ENCODE measurements at places on chromosomes 2 and 18. TPM values are rescaled to one million over a fixed set of nuclear protein-coding genes. Genes with fewer than 3 reads are reported as not detected.

DNA sequence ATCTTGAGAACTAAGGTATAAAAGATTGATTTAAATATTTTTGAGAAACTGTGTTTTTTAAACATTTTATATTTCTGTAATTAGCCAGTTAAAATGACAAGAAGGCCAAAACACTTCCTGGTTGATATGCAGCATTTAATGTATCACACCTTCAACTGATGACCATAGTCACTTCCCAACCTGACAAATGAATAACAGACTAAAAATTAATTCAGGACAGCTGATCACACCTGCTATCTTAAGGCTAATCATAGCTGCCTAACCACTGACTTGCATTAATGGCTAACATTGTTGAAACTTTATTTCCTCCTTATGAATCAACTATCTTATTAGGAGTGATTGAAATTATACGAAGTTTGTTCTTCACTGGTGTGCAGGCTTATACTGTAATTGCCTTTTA is 125.8 kb upstream of the MSTN start:
- peaks cover 2% of the 10 kb centered on the region for H3K27me3 ChIP-seq
- no peak overlapping the region for H3K4me3 ChIP-seq

DNA sequence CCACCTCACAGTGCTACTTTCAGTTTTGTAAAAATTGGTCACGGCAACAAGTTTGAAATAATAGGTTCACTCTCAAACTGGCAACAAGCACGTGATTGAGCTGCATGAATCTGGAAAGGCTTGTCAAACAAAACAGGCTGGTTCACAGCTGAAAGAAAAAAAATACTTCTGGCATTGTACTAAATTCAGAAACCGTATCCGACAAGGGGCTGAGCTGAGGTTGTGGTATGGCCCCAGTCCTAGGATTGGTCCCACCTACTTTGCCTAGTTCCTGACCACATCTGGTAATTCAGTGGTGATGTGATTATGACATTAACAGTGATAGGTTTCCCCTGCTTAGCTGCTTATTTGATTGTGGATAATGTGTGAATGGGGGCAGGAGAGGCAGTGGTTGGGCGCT is 326.5 kb upstream of the THUMPD2 start:
- H3K27me3 ChIP-seq, result no peaks in the 10 kb centered on the region
- no peaks in the 10 kb centered on the region for H3K36me3 ChIP-seq

CXCR1 gene
- polyA plus RNA-seq, result 64.7 TPM

- DNase-seq, result no peak
- no peak overlapping the region for H3K27ac ChIP-seq
- H3K4me1 ChIP-seq, result no peaks in the 10 kb centered on the region
These were observed 42.1 kb downstream of the PXDN start for GRCh38 chr2:1702186-1702565.

NTSR2 gene
- polyA plus RNA-seq, result not detected

ZFAND2B gene
- polyA plus RNA-seq, result 102 TPM

DNA sequence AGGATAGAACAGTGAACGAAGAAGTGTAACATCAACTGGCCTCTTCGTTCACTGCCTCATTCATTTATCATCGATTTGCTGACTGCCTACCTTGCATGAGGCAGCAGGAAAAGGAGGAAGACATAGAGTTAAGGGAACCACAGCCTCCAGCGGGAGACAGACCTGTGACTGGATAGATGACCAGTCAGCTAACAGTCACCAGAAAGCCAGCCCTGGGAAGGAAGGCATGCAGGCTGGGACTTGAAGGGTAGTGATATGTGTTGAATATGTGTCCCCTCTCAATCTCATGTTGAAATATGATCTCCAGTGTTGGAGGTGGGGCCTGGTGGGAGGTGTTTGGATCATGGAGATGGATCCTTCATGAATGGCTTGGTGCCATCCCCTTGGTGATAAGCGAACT is 58.3 kb downstream of the CTIF start:
- no peak for DNase-seq
- H3K27me3 ChIP-seq, result peaks cover 2% of the 10 kb centered on the region
- H3K4me3 ChIP-seq, result no peak overlapping the region
- H3K4me1 ChIP-seq, result peaks cover 21% of the 10 kb centered on the region
- no peak overlapping the region for H3K27ac ChIP-seq

GRCh38 chr2:241064008-241064801 is 37.9 kb downstream of the MTERF4 start:
- H3K27ac ChIP-seq, result no peak overlapping the region
- no peak overlapping the region for H3K4me3 ChIP-seq
- DNase-seq, result no peak
- H3K27me3 ChIP-seq, result peaks cover 5% of the 10 kb centered on the region

GRCh38 chr2:241563981-241564595 is 5.5 kb downstream of the BOK start:
- no peaks in the 10 kb centered on the region for H3K36me3 ChIP-seq
- H3K4me3 ChIP-seq, result no peak overlapping the region

DNA sequence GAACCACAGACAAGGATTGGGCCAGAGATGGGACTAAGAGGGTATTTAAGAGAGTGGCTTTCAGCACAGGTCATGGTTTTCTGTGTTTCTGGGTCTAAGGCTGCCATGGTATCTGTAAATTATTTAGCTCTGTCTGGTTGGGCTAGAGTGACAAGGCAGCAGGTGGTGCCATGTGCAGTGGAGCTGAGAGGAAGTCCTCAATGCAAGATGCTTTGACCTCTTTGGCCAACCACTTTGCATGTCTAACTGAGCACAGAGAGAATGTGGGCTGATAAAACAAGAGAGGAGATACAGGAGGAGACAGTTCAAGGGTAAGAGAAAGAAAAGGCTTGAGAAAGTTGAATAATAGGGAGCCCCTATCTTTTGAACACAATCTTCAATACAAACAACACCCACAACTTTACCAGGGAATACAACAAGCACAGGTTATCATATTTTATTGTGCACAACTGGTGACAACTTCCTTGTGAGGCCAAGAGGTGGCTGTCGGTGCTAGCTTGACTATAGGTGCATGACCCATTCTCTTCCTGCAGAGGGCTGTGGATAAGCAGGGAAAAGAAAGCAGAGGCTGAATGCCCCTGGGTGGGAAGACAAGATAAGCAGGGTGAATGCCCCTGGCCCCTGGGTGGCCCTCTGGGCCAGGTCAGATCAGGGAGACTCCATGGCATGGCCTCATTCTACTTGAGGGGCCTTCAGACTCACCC is 12.3 kb downstream of the FLACC1 start:
- no peak overlapping the region for H3K27ac ChIP-seq
- DNase-seq, result no peak
- peaks cover 40% of the 10 kb centered on the region for H3K36me3 ChIP-seq
- peaks cover 9% of the 10 kb centered on the region for H3K4me1 ChIP-seq
- no peaks in the 10 kb centered on the region for H3K27me3 ChIP-seq
- no peak overlapping the region for H3K4me3 ChIP-seq

DNA sequence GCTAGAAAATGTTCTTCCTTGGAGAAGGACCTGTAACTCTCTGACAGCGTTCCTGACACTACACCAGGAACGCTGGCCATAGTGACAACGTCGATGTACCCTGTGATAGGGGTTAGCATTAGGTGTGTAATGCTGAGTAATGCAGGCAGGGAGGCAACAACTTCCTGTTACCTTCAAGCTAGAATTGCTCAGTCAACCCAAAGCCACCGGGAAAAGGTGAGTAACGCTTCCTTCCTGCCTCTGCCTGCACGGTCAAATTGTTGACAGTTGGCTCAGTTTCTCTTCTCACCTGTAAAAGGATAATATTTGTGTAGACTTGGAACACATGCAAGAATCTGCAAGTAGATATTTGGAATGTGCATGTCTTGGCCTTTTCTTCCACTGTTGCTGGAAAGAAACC is 12.7 kb downstream of the FAM110C start:
- H3K4me3 ChIP-seq, result peak overlapping the region; percentile 12
- peaks cover 7% of the 10 kb centered on the region for H3K27me3 ChIP-seq
- no peaks in the 10 kb centered on the region for H3K36me3 ChIP-seq
- H3K4me1 ChIP-seq, result peaks cover 24% of the 10 kb centered on the region
- no peak for DNase-seq

- DNase-seq, result no peak
- peaks cover 2% of the 10 kb centered on the region for H3K27me3 ChIP-seq
- H3K4me3 ChIP-seq, result no peak overlapping the region
- H3K27ac ChIP-seq, result no peak overlapping the region
- H3K4me1 ChIP-seq, result no peaks in the 10 kb centered on the region
These were observed 318.4 kb downstream of the AGAP1 start for GRCh38 chr2:235812185-235812665.

GRCh38 chr2:47899915-47900816 is 6.1 kb downstream of the FBXO11 start:
- DNase-seq, result no peak
- peak overlapping the region; percentile 56 for H3K27ac ChIP-seq
- H3K4me3 ChIP-seq, result no peak overlapping the region
- peaks cover 10% of the 10 kb centered on the region for H3K27me3 ChIP-seq
- no peaks in the 10 kb centered on the region for H3K36me3 ChIP-seq
- H3K4me1 ChIP-seq, result peaks cover 87% of the 10 kb centered on the region

- DNase-seq, result peak; percentile 50
- H3K4me1 ChIP-seq, result peaks cover 14% of the 10 kb centered on the region
- peak overlapping the region; percentile 74 for H3K27ac ChIP-seq
These were observed 224.2 kb downstream of the CD226 start for GRCh38 chr18:69723434-69723833.

IL36RN gene
- polyA plus RNA-seq, result not detected

DNA sequence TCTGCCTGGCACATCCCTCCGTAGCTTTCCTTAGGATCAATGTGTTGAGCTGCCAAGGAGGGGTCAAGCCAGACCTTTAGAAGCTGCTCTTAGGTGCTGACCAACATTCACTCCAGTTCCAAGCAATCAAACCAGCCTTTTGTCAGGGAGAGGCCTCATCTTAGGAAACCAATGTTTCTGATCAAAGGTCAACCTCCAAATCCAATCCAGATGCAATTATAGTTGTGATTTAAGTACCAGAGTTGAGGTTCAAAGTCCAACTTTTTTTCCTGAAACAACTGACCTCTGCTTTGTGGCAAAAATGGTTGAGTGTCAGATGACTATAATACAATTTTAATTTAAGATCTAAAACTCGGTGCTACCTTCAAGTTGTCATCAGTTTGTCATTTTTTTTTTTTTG is 303.4 kb downstream of the ALK start:
- no peaks in the 10 kb centered on the region for H3K4me1 ChIP-seq
- H3K36me3 ChIP-seq, result no peaks in the 10 kb centered on the region
- DNase-seq, result no peak
- no peak overlapping the region for H3K27ac ChIP-seq
- peaks cover 1% of the 10 kb centered on the region for H3K27me3 ChIP-seq
- H3K4me3 ChIP-seq, result no peak overlapping the region

DNA sequence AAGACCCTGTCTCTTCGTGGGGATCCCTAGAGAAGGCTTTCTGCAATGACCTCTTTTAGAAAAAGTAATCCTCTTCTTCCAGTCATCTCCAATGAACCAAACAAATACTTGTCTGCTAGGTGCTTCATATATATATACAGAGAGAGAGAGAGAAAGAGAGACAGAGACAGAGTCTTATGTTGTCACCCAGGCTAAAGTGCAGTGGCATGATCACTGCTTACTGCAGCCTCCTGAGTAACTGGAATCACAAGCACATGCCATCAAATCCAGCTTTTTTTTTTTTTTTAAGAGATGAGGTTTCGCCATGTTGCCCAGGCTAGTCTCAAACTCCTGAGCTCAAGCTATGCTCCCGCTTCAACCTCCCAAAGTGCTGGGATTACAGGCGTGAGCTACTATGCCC is 18.6 kb upstream of the PKDCC start:
- DNase-seq, result no peak
- H3K27me3 ChIP-seq, result peaks cover 2% of the 10 kb centered on the region
- no peak overlapping the region for H3K27ac ChIP-seq
- no peak overlapping the region for H3K4me3 ChIP-seq
- H3K4me1 ChIP-seq, result peaks cover 17% of the 10 kb centered on the region

- DNase-seq, result no peak
- H3K27ac ChIP-seq, result no peak overlapping the region
- no peaks in the 10 kb centered on the region for H3K4me1 ChIP-seq
- H3K36me3 ChIP-seq, result no peaks in the 10 kb centered on the region
- H3K27me3 ChIP-seq, result no peaks in the 10 kb centered on the region
These were observed 124.2 kb upstream of the ARHGAP28 start for GRCh38 chr18:6605115-6605869.

- no peaks in the 10 kb centered on the region for H3K4me1 ChIP-seq
- DNase-seq, result no peak
- H3K4me3 ChIP-seq, result no peak overlapping the region
- no peaks in the 10 kb centered on the region for H3K27me3 ChIP-seq
- no peak overlapping the region for H3K27ac ChIP-seq
- H3K36me3 ChIP-seq, result no peaks in the 10 kb centered on the region
These were observed 338.0 kb downstream of the TMX3 start for GRCh38 chr18:68376926-68377325.

ACKR3 gene
- 7.8 TPM for polyA plus RNA-seq

GRCh38 chr2:177549171-177549570 is 156.6 kb downstream of the AGPS start:
- peaks cover 3% of the 10 kb centered on the region for H3K36me3 ChIP-seq
- peaks cover 10% of the 10 kb centered on the region for H3K27me3 ChIP-seq
- no peak overlapping the region for H3K4me3 ChIP-seq
- peaks cover 22% of the 10 kb centered on the region for H3K4me1 ChIP-seq
- H3K27ac ChIP-seq, result no peak overlapping the region

ERICH2 gene
- polyA plus RNA-seq, result not detected

- no peak for DNase-seq
- no peaks in the 10 kb centered on the region for H3K36me3 ChIP-seq
- no peak overlapping the region for H3K4me3 ChIP-seq
These were observed 194.1 kb downstream of the TPGS2 start for GRCh38 chr18:36634573-36635216.

- no peaks in the 10 kb centered on the region for H3K4me1 ChIP-seq
- DNase-seq, result no peak
- no peaks in the 10 kb centered on the region for H3K36me3 ChIP-seq
- H3K27me3 ChIP-seq, result peaks cover 3% of the 10 kb centered on the region
These were observed 15.2 kb downstream of the FMNL2 start for GRCh38 chr2:152350155-152350679.

GRCh38 chr2:210445116-210445707 is 31.3 kb downstream of the LANCL1 start:
- peaks cover 11% of the 10 kb centered on the region for H3K4me1 ChIP-seq
- no peak overlapping the region for H3K27ac ChIP-seq
- peaks cover 40% of the 10 kb centered on the region for H3K36me3 ChIP-seq
- no peak overlapping the region for H3K4me3 ChIP-seq
- no peaks in the 10 kb centered on the region for H3K27me3 ChIP-seq

TXNL1 gene
- 55.7 TPM for polyA plus RNA-seq

DNA sequence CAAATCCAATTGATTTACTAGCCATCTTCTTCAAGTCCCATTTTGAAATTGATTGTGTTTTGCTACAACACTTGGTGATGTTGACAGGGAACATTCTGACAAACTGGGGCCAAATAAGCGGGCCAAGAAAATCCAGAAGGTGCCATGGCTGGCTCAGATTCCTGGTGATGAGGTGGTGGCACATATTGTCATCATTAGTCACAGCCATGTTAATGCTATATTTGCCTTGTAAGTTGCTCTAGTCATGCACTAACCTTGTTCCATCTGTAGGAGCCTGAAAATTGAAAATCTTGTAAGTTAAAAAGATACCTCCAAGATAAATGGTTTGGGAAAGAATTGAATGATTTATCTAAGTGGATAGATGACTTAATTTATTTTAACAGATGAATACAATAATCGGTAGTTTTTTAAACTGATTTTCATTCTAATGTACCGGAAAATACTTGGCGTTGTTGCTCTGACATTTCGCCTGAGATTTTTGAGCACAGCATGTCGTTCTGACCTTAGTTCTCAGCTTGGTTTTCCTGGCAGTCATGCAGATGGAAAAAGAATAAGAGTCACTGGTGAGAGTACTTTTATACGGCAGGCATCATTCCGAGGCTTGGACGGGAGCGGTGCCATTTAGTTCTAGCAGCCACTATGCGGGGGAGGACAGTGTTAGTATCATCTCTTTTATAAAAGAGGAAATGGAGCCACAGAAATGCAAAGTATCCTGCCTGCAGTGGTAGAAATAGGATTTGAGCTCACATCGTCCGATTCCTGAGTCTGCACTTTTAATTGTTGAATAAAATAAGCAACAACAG is 133.9 kb downstream of the ZNF532 start:
- peaks cover 2% of the 10 kb centered on the region for H3K27me3 ChIP-seq
- no peak overlapping the region for H3K27ac ChIP-seq
- H3K4me3 ChIP-seq, result no peak overlapping the region
- no peaks in the 10 kb centered on the region for H3K36me3 ChIP-seq

All from immature natural killer cell (primary cell).